ENCODE measurements at places on chromosomes 4 and X.
A peak's percentile ranks its signal among the peaks of the same experiment; 100 is the strongest.

- no peak for DNase-seq
Observed at GRCh38 chr4:8547912-8548730, 32.1 kb upstream of the GPR78 start.

DNA sequence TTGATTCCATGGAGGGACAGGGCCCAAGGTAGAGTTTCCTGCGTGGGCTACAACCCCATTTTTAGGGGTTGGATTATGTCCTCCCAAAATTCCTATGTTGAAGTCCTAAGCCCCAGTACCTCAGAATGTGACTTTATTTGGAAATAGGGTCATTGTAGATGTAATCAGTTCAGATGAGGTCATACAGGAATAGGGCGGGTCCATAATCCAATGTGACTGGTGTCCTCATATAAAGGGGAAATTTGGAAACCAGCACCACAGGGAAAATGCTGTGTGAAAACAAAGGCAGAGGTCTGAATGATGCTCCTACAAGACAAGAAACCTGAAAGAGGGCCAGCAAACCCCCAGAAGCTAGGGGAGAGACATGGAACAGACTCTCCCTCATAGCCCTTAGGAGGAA is 31.1 kb upstream of the MAMLD1 start:
- no peak for DNase-seq

DNA sequence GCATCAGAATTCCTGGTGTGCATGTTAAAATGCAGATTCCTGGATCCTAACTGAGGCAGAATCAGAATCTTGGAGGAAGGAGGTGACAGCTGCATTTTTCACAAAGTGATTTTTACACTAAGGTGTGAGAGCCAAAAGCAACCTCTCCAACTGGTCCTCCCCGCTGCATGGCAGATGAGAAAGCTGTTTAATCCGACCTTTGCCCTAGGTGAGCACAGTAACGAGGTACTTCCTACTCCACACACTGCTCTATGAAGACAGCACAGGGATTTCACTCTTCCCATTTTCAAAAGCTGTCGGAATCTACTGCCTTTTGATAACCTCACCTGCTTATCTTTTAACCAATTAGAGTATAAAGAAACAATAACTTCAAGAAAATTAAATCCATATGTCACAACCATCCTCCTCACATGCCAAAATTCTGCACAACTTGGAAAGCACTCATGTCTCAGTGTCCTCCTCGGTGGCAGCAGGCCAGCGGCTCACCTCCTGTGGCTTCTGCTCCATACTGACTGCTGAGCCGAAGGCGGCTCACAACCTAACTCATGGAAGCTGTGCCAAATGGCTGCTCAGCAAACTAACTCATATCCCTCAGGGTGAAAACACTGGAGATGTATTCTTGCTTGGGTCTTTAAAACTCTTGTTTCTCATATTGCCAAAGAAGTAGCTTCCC is 3.6 kb downstream of the CASP6 start:
- peak; percentile 5 for DNase-seq

DNA sequence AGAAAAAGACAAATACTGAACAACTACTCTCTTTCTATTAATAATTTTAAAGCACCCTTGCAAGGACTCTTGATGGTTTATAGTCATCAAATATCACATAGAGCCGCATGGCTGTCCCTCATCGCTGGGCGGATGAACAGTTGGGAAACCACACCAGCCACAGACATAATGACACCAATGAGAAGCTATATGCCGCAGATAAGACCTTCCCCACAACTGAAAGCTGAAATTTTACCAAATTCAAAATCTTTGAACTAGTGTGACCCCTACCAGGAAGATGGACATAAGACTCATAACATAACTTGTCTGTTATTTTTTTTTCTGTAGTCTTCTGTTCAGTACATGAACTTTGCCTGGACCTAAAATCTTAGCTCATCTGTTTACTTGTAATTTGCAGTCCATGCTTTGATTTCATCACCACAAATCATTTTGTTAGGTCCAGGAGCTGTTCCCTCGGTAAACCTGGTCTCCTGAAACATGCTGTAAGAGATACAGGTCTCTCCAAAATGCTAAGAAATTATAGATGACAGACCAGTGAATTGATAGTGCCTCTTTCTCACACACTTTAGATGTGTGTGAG is 157.3 kb upstream of the RAPGEF2 start:
- DNase-seq, result peak; percentile 43

DNA sequence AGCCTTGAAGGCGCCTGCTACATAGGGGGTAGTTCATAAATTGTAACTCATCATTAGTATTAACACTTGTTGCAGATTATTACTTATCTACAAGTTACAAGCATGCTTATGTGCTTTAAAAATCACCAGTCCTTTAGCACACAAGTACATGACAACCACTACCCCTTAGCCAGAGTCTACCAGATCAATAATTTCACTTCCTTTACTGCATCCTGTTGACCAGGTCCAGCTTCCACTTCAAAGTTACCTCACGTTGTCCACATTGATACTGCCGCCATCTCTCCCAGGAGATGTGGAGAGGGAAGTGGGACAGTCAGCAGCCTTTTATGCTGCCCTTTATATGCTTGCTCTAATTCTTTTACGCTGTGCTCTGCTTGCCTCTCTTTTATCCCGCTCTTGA is 231.3 kb upstream of the CXXC4 start:
- no peak for DNase-seq

DNA sequence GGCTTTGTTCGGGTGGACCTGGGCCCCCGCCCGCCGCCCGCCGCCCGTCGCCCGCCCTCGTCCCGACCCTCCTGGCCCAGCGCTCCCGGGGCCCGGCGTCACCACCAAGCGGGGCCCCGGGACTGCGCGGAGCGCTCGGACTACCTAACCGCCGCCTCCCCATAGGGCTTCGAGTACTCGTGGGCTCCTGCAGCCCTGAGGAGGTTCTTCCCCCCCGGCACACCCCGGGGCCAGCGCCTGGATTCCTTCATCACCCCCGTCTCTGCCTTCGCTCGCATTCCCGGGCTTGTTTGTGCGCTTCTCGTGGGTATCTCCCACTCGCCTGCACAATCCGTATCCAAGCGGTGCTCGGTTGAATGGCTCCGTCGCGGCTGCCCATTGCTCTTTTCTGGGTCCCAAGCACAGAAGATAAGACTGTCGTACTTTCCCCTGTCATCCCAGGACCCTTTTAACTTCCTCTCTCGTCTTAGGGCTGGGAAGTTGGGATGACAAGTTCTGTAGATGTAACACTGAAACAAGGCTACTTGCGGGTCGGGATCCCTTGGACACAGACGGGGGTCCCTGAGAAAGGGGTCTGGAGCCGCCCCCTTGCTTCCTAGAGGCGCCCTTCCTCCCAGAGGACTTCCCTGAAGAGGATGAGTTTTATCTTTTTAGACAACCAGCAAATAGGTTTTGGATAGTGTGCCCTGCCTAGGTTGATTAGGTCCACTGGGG is 565 bp downstream of the MOB1B start:
- DNase-seq, result peak; percentile 45

GRCh38 chr4:91113130-91113706 is 986.0 kb downstream of the CCSER1 start:
- DNase-seq, result peak; percentile 33

- peak; percentile 72 for DNase-seq
Observed at GRCh38 chrX:19867411-19867732, 20.0 kb downstream of the SH3KBP1 start.

Data from iris pigment epithelial cell (primary cell).